ENCODE measurements at places on chromosomes 13 and 19. TPM values are rescaled to one million over a fixed set of nuclear protein-coding genes. Genes with fewer than 3 reads are reported as not detected.

The KIR2DL4 gene
- total RNA-seq: not detected

The ZNF737 gene
- total RNA-seq: 7.5 TPM

The ZIC5 gene
- total RNA-seq: not detected

The RDH8 gene
- total RNA-seq: not detected

The TEX26 gene
- total RNA-seq: not detected

The C19orf85 gene
- not detected for total RNA-seq

The KCNN1 gene
- total RNA-seq: 0.06 TPM

The PLK5 gene
- total RNA-seq: not detected

The SEMA6B gene
- 12.2 TPM for total RNA-seq

The PRODH2 gene
- not detected for total RNA-seq

The CLDND2 gene
- total RNA-seq: not detected

The KCNRG gene
- total RNA-seq: 3.0 TPM

The MOB3A gene
- total RNA-seq: 31.0 TPM

The CNN1 gene
- 0.50 TPM for total RNA-seq

The SHISA2 gene
- not detected for total RNA-seq

The FGF22 gene
- not detected for total RNA-seq

The KLF1 gene
- not detected for total RNA-seq

The ZNF805 gene
- 14.5 TPM for total RNA-seq

The LIM2 gene
- not detected for total RNA-seq

The IGFL2 gene
- total RNA-seq: not detected

The ZNF443 gene
- 1.1 TPM for total RNA-seq

The MAG gene
- total RNA-seq: 0.34 TPM
